ENCODE measurements at places on chromosomes 12 and 14.
A peak's percentile ranks its signal among the peaks of the same experiment; 100 is the strongest.

- no peak overlapping the region for H3K4me3 ChIP-seq
- DNase-seq = no peak
- H3K27ac ChIP-seq = no peak overlapping the region
- H3K4me1 ChIP-seq = peaks cover 36% of the 10 kb centered on the region
Observed at GRCh38 chr12:64566831-64567517, 43.3 kb upstream of the RASSF3 start.

GRCh38 chr12:120977531-120978295 is 630 bp upstream of the HNF1A start:
- no peak for DNase-seq
- H3K4me3 ChIP-seq = no peak overlapping the region
- no peak overlapping the region for H3K27ac ChIP-seq
- H3K27me3 ChIP-seq = peaks cover 8% of the 10 kb centered on the region
- no peaks in the 10 kb centered on the region for H3K36me3 ChIP-seq
- no peaks in the 10 kb centered on the region for H3K4me1 ChIP-seq

DNA sequence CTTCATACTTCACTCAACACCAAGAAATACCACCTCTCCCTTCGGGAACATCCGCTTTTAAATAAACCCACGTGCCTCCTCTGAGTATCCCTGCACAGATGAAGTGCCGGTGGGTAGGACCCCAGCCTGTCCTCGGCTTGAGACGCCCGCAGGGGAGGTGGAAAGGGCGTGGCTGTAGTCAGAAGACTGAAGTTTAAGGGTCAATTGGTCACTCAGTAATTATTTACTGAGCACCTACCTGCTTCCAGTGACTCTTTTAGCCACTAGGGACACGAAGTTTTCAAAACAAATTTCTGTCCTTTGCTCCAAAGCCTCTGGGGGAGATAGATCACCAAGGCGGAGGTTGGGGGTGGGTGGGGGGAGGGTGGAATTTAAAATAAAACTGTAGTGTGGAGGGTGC is 309.4 kb downstream of the VRK1 start:
- no peaks in the 10 kb centered on the region for H3K4me1 ChIP-seq
- H3K36me3 ChIP-seq = no peaks in the 10 kb centered on the region
- H3K27ac ChIP-seq = no peak overlapping the region
- no peak overlapping the region for H3K4me3 ChIP-seq
- peaks cover 12% of the 10 kb centered on the region for H3K27me3 ChIP-seq
- DNase-seq = no peak

GRCh38 chr14:48435221-48435620 is 759.8 kb upstream of the MDGA2 start:
- no peaks in the 10 kb centered on the region for H3K36me3 ChIP-seq
- no peak overlapping the region for H3K4me3 ChIP-seq

DNA sequence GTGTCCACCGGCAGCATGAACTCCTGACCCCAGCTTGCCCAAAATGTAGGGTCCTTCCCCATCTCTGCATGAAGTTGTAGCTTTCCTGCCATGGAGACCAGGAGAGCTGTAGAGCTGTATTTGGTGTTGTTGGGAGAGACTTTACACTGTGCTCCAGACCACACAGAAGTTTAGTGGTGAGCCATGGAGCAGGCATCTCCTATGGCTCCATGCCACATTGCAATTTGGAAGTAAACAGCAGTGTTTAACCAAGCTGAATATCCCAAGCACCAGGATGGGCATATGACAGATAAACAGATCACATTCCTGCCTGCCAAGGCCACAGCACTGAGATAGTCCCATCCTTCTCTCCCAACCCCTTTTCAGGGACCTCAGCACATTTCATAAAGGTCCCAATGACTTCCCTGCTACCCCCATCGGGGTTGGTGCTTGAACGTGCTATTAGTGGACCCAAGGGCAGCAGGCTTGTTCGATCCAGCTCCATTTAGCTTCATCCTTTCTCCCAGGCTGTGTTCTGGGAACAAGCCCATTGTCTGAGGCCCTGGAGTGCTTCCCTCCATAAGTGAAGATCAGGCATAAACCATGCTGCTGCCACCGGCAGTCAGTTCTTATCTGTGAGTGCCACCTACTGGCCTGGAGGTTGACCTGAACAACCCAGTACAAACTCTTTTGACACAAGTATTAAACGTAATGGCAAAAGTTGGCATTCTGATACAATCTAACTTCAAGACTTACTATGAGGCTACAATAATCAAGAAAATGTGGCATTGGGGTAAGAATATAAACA is 172.3 kb upstream of the ATXN7L3B start:
- no peaks in the 10 kb centered on the region for H3K27me3 ChIP-seq
- peak; percentile 22 for DNase-seq
- no peaks in the 10 kb centered on the region for H3K4me1 ChIP-seq
- H3K27ac ChIP-seq = no peak overlapping the region
- H3K36me3 ChIP-seq = no peaks in the 10 kb centered on the region

- H3K27ac ChIP-seq = no peak overlapping the region
- no peak for DNase-seq
- H3K27me3 ChIP-seq = peaks cover 14% of the 10 kb centered on the region
Observed at GRCh38 chr12:113997365-113997764, 31.2 kb upstream of the RBM19 start.

DNA sequence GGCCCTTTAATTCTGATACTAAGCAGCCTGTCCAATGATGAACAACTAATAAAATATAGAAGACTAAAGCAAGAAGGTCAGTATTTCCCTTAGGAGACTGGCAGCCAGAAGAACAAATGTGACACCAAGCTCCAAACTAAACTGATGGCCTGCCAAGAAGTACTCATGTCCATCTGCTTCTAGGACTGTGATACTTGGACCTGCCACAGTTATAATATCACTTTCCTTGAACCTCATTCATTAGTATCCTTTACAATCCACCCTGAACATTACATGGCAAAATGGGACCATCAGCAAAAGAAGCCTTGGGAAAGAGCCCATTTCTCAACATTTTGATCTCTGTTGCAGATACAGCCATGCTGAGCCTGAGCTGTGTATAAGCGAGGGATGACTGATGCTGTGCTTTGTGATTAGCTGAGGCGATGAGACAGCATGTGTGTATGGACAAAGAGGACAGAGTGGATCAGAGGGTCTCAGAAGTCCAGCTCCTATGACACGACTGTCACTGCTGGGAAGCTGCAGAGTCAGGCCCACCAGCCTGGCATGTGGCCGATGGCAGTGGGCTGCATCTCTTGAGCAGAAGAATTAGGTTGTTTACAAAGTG is 73.9 kb downstream of the TGFB3 start:
- no peak overlapping the region for H3K4me3 ChIP-seq
- H3K36me3 ChIP-seq = no peaks in the 10 kb centered on the region
- no peaks in the 10 kb centered on the region for H3K4me1 ChIP-seq

DNA sequence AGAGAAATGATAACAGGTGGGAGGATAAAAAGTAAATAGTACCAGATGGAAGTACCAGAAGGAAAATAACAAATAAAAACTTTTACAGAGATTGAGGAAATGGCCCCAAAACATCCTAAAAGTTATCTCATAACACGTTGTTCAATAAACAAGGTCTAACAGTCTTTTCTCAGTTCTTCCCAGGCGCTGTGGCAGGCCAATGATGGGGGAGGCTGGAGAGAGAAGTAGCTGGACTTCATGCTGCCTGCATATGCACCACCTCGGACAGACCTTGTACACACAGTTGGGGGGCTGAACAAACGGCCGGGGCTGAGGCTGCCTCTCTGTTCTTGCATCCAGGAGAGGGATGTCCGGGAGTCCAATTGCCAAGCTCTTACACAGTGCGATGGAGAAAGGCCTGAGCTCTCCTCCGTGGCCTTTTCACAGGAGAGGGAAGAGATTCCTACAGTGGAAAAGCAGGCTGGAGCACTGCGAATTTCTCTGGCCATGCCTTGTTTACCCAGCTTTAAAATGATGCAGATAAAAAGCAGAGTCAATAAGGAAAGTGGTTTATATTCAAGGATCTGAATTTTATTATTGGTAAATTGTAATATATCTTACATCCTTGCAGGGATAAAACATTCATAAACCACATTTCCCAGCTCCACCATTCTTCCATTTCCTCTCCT is 109.8 kb downstream of the PHLDA1 start:
- peaks cover 28% of the 10 kb centered on the region for H3K27me3 ChIP-seq
- H3K36me3 ChIP-seq = peaks cover 8% of the 10 kb centered on the region
- H3K27ac ChIP-seq = peak overlapping the region; percentile 3
- H3K4me3 ChIP-seq = no peak overlapping the region
- H3K4me1 ChIP-seq = peaks cover 24% of the 10 kb centered on the region
- DNase-seq = no peak

DNA sequence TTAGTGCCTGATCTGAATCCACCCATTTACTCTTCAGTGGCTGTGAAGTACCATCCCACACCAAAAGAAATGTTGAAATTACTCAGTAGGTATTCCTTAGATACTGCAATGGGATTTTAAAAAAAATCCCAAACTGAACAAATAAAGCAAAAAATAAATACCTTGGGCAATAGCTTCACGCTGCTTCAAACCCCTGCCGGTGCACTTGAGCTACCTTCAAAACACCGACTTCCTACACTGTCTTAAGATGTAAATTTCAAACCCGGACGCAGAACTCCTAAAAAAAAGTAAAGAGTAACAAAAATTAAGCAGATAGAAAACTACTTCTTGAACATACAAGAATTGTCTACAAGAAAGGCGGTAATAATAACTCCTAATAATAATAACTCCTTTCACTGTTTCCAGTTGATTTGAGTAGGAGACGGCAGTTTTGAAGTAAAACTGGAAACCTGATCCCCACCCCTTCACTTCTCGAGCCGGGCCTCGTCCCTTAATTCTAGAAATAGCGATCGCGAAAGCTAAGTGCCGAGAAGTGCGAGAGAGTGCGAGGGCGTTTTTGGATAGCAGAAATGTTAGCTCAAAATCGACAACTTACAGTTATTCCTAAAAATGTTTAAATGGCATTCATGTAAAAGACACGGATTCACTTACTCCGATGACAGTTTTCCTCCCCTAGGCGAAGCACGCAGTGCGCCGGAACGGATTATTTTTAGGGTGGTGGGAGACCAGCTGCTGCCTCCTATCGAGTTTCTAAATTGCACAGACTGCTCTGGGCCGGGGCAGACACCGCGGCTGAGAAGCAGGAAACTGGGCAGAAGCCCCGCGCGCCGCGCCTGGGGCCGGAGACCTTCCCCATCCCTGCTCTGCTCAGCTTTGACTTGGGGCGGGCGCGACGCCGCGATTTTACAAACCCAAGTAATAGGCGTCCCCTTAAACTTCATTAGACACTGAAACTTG is at the start of gene ABCC9:
Gene ABCC9, minus strand, starts transcription at position 878 of the 957 bp plus-strand sequence. CDS start 4,752 bp downstream, outside the sequence.
- peaks cover 35% of the 10 kb centered on the region for H3K27me3 ChIP-seq
- peaks cover 14% of the 10 kb centered on the region for H3K4me1 ChIP-seq
- peak; percentile 27 for DNase-seq
- H3K36me3 ChIP-seq = no peaks in the 10 kb centered on the region
- H3K27ac ChIP-seq = no peak within 1 kb of the TSS

GRCh38 chr12:63777340-63777739 is 2.4 kb upstream of the RXYLT1 start:
- peaks cover 26% of the 10 kb centered on the region for H3K4me1 ChIP-seq
- DNase-seq = no peak
- H3K27me3 ChIP-seq = peaks cover 13% of the 10 kb centered on the region
- no peak overlapping the region for H3K27ac ChIP-seq

DNA sequence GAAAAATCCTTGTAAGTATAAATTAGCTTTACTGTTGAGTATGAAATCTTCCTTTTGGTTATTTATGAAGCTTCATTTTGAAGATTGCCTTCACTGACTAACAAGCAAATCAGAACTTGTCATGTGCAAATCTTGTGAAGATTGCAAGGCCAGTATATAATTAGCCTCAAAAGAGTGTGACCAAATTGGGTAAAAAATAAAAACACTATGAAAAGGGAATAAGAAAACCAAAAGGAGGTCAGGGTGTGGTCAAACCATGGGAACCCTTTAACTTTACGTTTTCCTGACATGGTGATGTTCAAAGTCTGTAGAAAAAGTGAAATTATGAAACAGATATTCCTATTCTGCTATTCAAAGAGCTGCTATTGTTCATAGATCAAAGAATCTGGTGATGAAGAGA is 230.3 kb downstream of the BCAT1 start:
- no peaks in the 10 kb centered on the region for H3K27me3 ChIP-seq
- DNase-seq = no peak
- no peak overlapping the region for H3K27ac ChIP-seq
- peaks cover 16% of the 10 kb centered on the region for H3K4me1 ChIP-seq
- no peak overlapping the region for H3K4me3 ChIP-seq
- H3K36me3 ChIP-seq = no peaks in the 10 kb centered on the region

DNA sequence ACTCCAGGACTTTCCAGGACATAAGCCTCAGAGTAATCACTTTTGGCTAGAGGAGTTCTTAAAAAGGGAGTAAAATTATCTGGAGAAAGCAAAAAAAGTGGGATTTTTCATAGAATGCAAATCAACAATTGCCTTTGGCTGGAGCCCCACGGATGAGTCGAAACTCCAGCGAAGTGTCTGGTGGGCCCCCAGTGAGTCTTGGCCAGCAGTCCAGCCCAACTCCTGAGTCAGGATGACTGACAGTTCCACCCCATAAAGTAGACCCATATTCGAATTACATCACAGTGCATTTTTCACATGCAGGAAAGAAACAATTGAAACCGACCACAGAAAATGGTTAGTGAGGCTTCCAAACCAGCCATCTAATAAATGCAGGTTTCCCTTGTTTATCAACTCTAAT is 265.7 kb downstream of the BCL11B start:
- no peak overlapping the region for H3K4me3 ChIP-seq
- peaks cover 13% of the 10 kb centered on the region for H3K36me3 ChIP-seq
- H3K27ac ChIP-seq = no peak overlapping the region
- DNase-seq = no peak

DNA sequence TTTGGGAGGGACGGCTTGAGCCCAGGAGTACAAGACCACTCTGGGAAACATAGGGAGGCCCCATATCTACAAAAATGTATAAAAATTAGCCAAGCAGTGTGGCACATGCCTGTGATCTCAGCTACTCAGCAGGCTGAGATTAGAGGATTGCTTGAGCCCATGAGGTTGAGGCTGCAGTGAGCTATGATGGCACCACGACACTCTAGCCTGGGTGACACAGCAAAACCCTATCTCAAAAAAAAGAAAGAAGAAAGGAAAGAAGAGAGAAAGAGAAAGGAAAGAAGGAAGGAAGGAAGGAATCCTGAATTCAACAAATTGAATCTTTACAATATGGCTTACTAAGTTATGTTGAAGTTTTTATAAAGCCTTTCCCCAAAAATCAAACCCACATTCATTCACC is 2.1 kb downstream of the KIF21A start:
- peaks cover 1% of the 10 kb centered on the region for H3K36me3 ChIP-seq
- H3K27me3 ChIP-seq = peaks cover 12% of the 10 kb centered on the region
- H3K4me1 ChIP-seq = peaks cover 23% of the 10 kb centered on the region
- H3K27ac ChIP-seq = no peak overlapping the region

GRCh38 chr14:36085861-36086260 is 90.7 kb downstream of the PTCSC3 start:
- no peak overlapping the region for H3K27ac ChIP-seq
- H3K4me3 ChIP-seq = no peak overlapping the region
- no peak for DNase-seq
- no peaks in the 10 kb centered on the region for H3K36me3 ChIP-seq
- no peaks in the 10 kb centered on the region for H3K27me3 ChIP-seq
- no peaks in the 10 kb centered on the region for H3K4me1 ChIP-seq

Data from activated naive CD4-positive, alpha-beta T cell treated with anti-CD3 and anti-CD28 coated beads, Interleukin-2, amount 10 ng/mL, durations not matched to agents 7 days and 5 days (primary cell).